Left cardiac atrium (tissue), 4 donors: ENCODE measurements at places on chromosomes 1 and 21. TPM values are rescaled to one million over a fixed set of nuclear protein-coding genes. Genes with fewer than 3 reads are reported as not detected.

DNA sequence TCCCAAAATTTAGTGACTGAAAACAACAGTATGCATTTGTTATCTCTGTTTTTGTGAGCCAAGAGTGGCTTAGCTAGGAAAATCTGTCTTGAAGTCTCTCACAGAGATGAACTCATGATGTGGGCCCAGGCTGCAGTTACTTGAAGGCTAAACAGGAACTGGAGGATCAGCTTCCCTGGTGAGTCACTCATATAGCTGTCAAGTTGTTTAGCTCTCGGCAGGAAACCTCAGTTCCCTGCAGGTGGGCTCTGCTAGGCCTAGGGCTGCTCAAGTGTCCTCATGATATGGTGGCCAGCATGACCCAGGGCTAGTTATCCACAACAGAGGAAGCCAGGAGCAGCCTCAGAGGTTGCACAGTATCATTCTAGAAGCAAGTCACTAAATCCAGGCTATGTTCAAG lies 30.2 kb upstream of the DDX59 start:
- no peak for DNase-seq

SERPINC1 gene
- 0.35 TPM for total RNA-seq

DNA sequence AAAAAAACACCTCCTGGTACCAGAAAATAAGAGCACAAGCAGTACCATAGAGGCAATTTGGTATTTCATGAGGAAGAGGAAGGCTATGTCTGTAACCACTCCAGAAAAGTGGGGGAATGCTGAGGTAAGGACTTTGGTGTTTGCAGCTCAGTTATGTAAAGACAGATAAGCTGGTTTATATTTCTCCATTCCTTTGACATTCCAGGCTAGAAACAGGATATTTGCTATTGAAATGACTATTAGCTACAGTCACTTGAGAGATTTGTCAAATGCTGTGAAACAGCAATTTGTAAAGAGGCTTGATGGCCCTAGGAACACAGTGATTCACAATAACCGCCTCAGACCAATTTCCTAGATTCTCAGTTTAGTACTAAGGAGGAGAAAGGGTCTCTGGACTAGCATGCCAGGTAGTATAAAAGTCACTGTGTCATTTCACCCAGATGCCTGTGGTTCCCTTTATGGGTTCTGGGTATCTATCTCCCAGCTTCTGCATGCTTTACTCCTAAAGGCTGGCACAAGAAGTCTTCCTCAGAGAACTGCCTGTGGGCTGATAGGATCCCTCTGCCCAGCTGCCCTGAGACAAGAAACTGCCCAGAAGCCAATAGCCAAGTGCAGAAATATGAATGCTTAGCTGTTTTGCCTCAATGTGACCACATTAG lies 80.5 kb downstream of the VCAM1 start:
- no peak for DNase-seq

- DNase-seq: no peak
These were observed 428.3 kb downstream of the KIF26B start for GRCh38 chr1:245583081-245583480.

TESK2 gene
- 1.4 TPM for total RNA-seq
